Fibroblast of skin of right biceps (primary cell): ENCODE measurements at places on chromosomes 3 and 15.

DNA sequence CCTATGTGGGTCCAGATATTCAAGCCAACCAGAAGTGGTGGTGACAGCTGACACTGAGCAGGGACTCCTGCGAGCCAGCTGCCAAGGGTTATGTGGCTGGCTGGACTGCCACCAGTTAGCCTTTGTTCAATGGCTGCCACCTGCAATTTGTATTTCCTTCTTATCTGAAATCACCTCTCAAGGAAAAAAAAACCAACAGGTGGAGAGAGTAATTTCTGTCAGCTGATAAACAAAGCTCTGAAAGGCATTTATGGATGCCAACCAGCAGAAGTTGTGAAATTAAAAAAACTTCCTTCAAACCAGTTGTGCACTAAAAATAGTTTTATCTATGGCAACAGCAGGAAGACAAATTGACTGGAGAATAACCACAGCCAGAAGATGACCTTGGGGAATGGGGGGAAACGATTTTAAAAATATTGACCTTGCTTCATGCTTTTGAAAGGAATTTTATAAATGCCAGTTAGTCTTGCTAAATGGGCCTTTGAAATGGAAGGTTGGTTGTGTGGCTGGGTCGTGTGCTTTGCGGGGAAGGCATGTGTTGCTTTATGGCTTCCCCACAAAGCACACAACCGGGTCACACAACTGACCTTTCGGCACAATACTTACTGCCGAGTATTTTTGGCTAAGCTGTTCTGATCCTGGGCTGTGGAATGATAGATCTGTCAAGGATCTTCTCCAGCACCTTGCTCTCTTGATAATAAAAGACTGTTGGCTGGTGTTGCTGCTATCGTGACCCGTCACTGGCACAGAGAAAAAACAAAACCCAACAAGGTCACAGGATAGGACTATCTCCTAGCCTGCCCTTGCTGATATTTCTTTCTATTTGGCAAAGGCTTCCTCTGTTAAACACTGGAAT is 3.5 kb downstream of the MYZAP start:
- no peak for DNase-seq

GRCh38 chr3:124562769-124563168 is 167.5 kb upstream of the UMPS start:
- no peak for DNase-seq

DNA sequence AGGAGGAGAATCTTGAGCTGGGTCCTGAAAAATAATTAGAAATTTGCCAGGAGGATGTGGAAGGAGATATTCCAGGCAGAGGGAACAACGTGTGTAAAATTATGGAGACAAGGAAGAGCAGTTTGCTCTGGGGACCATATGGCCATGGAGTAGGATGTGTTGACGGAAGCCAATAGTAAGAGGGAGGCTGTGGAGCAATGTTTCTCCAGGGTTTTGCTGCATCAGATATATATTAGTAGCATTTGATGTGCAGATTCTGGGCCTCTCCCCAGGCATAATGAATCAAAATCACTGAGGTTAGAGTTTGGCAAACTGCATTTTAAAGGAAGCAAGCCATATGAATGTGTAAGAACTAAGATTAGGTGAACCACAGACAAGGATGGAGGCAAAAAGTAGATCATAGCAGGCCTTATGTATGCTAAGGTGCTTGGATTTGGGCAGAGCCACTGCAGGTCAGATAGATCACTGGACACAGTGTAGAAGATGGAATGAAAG is 192.9 kb upstream of the IL12A start:
- DNase-seq: peak; percentile 30

DNA sequence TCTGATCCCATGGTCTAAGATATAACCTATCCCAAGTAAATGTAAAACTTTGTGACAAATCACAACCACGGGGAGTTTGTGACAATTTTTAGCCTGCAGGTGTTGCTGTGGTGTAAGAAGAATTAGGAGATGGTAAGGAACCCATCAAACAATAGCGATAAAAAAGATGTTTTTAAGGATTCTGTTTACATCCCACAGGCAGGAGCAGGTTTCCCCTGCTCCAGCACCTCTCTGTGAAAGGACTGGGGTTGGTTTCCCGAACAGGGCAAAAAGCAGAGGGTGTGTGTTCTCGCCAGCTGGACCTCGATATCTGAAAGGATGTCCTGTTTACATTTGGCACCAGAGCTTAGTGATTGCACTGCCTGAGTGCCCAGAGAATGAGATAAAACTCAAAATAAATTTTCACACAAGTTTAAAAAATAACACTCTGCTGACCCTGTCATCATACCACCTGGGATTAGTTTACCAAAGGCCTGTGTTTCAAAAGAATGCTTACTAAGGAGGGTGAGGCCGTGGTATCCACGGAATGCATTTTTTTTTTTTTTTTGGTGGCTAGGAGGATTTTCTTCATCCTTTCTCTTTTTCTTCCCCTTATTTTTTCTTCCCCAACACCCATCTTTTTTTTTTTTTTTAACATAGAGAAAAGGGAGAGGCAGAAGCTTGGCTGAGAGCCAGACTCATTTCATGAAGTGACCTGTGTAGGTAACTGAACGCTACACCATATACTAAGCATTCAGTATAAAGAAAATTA is 151.8 kb upstream of the DPH6 start:
- DNase-seq: peak; percentile 63

DNA sequence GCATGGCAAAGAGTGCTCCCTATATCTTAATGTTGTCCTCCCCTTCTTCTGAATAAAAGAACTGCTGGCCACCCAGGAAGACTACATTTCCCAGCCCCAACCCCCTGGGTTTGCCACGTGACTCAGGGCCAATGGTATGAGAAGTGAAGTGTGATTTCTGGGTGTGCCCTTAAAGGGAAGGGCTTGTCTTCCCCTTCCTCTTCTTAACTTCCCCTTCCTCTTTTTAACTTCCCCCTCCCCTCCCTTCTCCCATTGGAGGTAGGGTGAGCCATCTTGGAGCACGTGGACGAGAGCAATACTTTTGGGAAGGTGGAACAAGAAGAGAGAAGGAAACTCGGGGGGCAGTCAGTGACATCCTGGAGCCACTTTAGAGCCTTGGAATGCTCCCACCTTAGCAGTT is 6.8 kb upstream of the KBTBD12 start:
- no peak for DNase-seq

- DNase-seq: no peak
Measured at GRCh38 chr3:112767177-112767576, 79.5 kb downstream of the CD200R1L start.
